ENCODE measurements at places on chromosomes 12 and 14.

GRCh38 chr14:97524589-97525319 lies 727.6 kb downstream of the VRK1 start:
- DNase-seq = no peak

DNA sequence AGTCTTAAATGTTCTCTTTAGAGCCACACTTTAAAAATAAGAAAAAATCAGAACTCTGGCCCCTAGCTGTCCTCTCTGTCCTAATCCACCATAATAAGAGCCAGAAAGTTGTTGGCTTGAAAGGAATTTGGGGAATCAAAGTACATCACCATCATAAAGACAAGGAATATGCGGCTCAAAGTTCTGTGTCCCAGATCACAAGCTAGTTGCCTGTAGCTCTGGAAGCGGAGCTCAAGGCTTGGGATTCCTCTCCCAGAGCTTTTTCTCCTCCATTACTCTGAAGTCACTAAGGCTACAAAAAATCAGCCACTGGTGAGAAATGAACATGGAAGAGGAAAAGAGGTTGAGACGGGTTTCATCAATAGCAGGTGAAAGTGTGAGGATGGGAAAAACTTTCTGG lies 6.4 kb downstream of the DPF3 start:
- DNase-seq = no peak

GRCh38 chr14:91027561-91027960 lies 32.9 kb downstream of the RPS6KA5 start:
- no peak for DNase-seq

GRCh38 chr14:45261209-45261608 lies 8.2 kb upstream of the MIS18BP1 start:
- no peak for DNase-seq

All from CD4-positive, alpha-beta T cell treated with Interleukin-4 for 4 hours (primary cell).